T-helper 9 cell (primary cell): ENCODE measurements at places on chromosomes 7 and 10.

DNA sequence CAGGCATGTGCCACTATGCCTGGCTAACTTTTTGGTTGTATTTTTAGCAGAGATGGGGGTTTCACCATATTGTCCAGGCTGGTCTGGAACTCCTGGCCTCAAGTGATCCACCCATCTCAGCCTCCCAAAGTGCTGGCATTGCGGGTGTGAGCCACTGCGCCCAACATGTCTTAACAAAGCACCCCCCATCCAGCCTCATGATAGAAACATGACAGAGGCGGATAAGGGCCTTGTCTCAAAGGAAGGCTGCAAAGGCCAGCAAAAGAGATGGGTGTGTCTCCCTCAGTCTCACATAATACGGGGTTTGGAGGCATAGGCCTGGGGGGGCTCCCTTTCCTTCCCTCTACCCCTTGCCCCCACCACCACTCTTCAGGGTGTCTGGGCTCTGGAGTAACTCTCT, 93.2 kb downstream of the SH3PXD2A start:
- no peak for DNase-seq

DNA sequence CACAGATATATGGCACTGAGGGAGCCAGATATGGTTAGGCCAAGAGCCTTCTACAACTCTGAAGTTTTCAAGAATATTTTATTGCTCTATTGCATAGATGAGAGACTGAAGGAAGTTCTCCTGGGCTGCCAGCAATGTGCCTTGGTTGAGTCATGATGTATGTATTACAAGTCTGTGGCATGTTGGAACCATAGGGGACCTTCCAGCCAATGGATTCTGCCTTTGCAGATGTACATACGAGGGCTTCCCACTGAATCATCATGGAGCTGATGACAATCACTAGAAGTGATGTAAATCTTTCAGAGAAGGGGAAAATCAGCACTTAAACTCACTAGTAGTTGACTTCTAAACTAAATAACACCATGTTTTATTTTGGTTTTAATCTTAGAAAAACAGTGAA, 419.5 kb downstream of the PHTF2 start:
- no peak for DNase-seq

DNA sequence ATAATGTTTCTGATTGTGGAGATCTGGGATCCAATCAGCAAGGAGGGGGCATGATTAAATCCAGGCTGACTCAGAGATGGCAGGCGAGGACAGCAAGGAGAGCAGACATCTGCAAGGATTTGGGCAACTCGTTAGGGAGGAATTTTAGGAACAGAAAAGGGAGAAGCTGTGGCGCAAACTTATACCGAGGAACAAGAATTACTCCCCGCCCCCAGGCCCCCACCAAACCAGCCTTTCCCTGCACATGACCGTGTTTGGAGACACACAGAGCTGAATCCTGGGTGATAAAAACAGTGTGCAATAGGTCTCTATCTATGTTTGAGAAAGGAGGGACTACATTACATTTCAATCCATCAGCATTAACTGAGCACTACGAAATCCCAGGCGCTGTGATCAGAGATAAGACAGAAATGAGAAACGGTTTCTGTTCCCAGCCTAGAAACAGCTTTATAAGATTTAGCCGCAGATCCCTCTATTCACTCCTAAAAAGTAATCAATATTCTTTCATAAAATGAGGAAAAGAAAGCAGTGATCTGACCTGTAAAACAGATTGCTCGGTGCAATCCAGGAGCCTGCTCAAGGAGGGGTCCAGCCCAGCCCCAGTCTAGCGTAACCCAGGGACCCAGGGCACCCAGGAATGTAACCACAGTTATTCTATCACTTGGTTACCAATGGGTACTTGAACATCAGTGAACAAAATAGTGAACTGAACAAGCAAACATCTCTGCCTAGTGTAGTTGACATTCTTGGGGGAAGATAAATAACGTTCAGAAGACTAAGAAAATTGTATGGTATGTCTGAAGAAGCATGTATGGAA, 37.2 kb upstream of the RAPGEF5 start:
- DNase-seq, result no peak

DNA sequence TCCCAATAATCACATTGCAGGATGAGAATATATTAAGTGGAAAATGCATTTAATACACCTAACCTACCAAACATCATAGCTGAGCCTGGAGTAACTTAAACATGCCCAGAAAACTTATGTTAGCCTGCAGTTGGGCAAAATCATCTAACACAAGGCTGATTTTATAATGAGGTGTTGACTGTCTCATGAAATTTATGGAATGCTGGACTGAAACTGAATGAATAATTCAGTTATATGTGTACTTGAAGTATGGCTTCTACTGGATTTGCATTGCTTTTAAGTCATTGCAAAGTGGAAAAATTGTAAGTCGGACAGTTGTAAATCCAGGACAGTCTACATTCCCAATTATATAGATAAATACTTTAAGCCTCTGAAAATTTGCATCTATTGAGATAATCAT, 5.4 kb downstream of the SFTPA1 start:
- DNase-seq, result no peak

DNA sequence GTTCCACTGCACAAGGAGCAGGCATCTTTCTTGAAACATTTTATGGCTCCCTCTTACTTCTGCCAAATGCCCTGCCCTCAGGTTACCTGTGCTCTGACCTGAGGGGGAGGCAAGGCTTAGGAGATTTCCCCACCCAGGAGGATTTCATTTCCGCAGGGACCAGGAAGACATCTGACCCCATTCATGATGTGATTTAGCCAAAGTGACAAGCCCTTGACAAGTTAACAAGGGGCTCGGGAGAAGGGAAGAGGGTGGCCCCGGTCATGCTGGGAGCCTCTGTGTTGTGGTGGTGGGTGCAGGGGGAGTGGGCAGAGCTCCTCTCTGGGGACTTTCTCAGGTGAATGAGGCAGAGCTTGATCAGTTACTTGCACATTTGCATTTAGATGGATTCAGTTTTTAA, 18.9 kb downstream of the GIMAP5 start:
- DNase-seq, result no peak

- no peak for DNase-seq
These were observed 38.0 kb upstream of the EMX2 start for GRCh38 chr10:117504562-117504961.

- DNase-seq, result no peak
These were observed 35.0 kb downstream of the ARMC3 start for GRCh38 chr10:22962817-22963216.

- no peak for DNase-seq
These were observed 327.7 kb downstream of the GLRX3 start for GRCh38 chr10:130463876-130464364.

GRCh38 chr10:84375011-84375410, 46.6 kb downstream of the CCSER2 start:
- peak; percentile 4 for DNase-seq

DNA sequence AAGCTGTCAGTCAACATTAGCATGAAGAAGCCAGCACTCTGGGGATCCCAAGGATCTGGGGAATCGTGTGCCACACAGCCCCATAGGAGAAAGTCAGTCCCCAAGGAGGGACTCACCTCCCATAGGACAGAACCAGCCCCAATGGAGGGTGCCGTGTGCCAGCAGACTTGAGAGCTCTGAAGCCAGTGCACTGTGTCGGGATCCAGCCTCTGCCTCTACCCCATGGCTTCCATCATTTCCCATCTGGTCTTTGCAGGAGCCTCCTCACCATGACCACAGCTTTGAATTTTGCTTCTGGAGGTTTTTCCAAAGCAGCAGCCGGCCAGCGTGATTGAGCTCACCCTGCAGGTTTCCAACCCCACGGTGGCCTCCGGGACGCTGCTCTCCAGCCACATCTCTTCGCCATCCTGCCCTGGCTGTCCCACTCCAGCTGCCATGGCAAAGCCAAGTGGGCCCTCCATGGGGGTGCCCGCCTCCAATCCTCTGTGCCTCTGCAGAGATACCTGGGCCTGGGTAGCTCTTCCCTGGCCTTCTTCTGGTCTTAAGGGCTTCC, 171.8 kb upstream of the SHH start:
- no peak for DNase-seq

DNA sequence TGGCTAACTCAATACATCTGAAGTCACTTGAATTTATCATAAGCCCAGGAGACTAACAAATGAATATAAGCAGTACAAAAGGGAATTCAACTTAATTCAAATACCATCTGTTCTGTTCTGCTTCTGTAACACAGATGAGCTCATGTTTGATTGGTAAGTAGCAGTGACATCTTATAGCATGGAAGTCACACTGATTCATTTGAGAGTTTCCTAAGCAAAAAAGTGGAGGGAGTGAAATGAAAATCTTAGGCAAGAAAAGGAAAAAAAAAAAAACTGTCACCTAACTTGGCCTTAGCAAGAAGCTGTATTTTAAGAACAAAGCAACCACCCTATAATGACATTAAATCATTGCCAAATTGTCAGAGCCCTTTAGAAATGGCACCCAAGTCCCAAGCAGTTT, 49.5 kb downstream of the SMURF1 start:
- no peak for DNase-seq
